ENCODE measurements at places on chromosomes 1 and 21.

DNA sequence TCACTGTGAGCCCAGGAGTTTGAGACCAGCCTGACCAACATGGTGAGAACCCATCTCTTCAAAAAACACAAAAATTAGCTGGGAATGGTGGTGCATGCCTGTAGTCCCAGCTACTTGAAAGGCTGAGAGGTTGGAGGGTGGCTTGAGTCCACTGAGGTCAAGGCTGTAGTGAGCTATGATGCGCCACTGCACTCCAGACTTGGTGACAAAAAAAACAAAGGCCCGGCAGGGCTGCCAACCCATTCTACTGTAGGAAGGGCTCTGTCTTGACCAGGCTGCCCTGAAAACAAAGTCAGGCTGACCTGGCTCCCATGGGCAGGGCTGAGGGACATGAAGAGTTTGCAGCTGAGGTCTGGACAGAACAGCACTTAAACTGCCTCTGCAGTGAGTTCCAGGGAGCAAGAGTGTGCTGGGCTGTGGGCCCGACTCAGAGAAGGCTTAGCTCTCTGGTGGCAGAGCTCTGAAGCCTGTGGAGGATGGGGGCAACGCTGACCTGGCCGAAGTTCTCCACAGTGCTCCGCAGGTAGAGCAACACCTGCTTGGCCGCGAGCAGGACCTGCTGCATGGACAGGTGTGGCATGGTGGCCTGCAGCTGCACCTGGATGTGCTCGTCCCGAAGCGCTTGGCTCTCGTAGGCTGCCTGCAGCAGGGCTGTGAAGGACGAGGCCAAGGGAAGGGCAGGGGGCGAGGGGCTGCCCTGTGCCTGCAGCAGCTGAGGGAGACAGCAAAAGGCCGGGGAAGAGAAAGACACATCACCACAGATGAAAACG lies 42.4 kb downstream of the URB1 start:
- no peak for DNase-seq

DNA sequence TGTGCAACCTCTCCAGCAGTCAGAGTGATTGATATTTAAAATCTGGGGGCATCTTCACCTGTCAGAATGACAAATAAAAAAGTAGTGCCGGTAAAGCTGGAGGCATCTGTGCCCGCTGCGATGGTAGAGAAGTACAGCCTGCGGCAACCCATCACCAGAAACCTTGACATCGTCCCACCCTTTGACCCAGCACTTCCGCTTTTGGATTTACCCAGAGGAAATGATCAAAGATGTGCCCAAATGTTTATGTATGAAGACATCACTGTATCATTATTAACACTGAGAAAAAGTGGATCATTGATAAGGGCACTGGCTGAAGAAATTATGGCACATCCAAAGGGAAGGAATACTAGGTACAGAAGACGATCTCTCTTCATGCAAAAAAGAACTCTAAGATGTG lies 96.0 kb downstream of the PGBD5 start:
- DNase-seq, result no peak

- DNase-seq, result no peak
Observed at GRCh38 chr21:43694437-43695079, 24.4 kb upstream of the PDXK start.

DNA sequence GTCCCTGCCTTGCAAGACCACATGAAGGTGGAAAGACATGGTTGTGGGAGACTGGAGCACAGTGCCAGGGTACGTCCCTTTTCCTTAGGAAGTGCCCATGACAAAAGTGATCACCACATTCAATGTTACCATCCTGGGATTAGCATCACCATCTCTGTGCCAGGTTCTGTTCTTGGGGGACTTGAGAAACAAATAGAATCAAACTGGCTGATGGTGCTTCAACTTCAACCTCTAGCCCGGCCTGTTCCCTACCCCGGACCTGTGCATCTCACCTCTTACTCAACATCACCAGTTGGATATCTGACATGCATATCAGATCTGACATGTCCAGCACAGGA lies 153.3 kb downstream of the GRIK3 start:
- no peak for DNase-seq

GRCh38 chr1:188444526-188444925 lies 1615.8 kb downstream of the PLA2G4A start:
- DNase-seq, result no peak

DNA sequence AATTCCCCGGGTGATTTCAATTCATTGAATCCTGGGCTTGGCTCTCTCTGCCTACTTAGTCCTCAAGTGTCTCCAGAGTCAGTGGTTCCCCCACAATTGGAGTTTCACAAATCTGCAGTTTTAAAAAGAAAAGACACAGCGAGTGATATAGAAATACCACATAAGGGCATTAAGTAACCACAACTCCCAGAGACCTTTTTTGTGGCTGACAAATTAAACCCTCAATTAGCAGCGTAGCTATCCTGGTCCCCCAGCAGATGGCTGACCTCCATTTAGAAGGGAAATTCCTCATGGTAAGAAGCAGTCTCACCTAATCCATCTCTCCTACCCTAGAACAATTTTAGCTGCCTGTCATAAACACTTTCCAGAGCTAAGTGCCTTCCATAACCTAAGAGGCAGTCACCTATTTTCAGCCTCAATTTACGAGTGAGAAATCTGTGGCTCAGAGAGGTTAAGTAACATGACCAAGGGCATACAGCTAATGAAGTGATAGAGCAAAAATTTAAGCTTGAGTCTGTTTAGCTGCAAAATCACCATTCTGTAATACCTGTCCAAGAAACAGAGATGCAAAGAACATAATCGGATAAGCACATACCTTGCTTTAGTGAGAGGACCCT lies 56.0 kb upstream of the NBPF3 start:
- no peak for DNase-seq

DNA sequence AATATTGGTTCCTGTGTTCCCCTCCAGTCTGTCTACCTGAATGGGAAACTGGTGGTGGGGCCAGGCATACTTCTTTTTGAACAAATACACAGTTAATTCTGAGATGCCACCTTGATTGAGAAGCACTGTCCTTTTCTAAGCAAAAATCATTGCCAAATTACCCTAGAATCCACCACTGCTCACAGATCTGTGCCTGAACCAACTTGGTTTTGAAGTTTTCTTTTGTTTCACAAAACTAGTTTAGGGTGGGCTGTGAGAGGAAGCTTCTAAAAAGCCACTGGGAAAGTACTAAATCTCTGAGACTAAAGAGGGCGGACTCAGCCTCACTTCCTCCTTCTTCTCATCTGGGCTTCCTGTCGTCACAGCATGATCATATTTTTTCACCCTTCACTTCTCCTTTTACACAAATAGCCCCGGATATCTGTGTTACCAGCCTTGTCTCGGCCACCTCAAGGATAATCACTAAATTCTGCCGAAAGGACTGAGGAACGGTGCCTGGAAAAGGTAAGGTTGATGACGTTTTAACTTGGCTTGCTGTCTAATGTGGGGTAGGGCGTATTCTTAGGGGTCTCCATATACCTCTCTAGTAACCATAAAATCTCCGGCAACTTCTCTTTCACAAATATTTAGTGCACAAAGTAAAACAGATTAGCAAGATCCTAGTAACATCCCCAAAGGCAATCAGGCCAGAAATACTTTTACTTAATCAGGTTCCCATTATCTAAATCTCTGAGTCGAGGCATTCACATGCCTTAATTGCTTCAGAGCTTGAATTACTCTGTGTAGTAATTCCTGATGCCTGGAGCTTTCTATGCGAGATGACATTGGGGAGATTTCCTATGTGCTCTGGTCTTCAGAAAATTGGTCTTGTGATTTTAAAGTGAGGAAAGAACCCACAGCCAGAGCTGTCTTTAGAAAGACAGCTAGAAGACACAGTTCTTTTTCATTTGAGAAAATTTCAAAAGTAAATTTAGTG lies at the start of gene CD53:
TSS of gene CD53 (plus strand) at position 404 of the 976 bp plus-strand sequence. CDS start 18,261 bp downstream, outside the sequence.
- no peak for DNase-seq

DNA sequence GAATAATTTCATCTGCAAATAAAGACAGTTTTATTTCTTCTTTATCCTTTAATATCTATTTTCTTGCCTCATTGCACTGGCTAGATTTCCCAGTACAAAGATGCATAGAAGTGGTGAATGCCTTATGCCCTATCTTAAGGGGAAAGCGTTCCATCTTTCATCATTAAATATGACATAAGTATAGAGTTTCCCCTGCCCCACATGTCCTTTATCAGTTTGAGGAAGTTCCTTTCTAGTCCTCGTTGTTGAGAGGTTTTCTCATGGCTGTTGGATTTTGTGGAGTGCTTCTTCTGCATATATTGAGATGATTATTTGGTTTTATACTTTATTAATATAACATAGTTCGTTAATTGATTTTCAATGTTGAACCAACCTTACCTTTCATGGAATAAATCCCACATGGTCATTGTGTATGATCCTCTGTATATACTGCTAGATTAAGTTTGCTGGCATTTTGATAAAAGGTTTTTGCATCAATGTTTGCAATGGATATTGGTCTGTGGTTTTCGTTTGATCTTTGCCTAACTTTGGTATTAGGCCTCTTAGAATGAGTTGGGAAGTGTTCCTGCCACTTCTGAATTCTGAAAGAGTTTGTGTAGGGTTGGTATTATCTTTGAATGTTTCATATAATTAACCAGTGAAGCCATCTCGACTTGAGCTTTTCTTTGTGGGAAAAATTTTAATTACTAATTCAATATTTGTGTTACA lies 15.6 kb downstream of the PRKACB start:
- no peak for DNase-seq

DNA sequence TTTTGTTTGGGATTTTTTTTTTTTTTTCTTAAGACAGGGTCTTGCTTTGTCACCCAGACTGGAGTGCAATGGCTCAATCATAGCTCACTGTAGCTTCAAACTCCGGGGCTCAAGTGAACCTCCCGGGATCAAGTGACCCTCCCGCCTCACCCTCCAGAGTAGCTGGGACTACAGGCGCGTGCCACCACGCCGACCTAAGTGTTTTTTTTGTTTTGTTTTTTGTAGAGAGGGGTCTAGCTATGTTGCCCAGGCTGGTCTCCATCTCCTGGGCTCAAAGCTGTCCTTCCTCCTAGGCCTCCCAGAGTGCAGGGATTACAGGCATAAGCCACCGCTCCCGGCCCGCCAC lies 776 bp downstream of the HLCS start:
- DNase-seq, result no peak

GRCh38 chr1:204132718-204133117 lies 19.1 kb downstream of the ETNK2 start:
- no peak for DNase-seq

DNA sequence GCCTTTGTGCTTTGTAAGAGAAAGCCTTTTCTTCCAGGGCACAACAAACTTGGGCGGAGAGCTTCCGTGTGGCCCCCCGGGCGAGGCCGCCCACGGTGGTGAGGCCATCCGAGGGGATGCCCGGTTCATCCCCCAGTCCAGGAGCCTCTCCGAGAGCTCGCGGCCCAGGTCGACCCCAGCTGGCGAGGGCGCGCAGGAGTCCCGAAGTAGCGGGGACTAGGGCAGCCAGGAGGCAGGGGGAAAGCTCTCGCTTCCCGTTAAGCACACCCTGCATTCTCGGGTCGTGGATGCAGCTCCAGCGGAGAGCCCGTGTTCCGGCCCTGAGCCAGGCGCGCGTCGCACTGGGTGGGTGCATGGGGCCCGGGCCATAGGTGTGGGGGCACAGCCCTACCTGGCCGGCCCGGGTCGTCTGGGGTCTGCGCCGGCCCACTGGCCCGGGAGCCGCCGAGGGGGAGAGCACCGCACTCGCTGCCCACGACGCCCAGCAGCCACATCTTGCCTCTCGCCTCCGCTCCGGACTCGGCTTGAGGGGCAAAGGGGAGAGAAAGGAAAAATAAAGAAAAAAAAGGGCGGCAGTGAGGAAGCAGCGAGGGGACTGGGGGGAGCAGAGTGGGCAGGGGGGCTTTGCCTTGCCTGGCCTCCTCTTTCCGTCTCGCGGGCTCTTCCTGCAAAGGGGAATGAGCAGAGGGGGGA lies 1.8 kb downstream of the RNF220 start:
- no peak for DNase-seq

DNA sequence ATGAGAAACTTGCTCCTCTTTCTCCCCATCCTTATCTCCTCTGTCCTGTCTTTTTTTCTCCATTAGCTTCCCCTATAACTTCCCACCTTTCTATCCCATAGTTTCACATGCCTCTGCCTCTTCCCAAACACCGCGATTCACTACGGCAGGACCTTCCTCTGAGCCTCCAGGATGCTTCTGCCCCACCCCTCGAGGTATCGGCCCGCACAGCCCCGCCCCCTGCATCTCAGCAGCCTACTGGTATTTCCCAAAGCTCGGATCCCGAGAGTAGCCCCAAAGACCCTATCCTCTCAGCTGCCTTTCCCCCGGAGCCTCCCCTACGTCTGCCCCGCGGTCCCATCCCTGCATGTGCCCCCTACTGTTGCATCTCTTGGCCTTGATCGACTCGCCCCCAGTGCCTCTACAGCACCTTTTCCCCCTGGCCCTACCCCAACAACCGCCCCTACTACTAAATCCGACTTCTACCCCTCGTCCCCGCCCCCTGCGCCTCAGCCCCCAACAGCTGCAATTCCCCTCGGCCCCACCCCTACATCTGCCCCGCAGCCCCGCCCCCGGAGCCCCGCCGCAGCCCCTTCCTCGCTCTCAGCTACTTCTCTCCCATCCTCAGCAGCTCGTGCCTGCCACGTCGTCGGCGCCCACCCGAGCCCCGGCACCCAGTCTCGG lies 512 bp downstream of the PIAS3 start:
- no peak for DNase-seq

DNA sequence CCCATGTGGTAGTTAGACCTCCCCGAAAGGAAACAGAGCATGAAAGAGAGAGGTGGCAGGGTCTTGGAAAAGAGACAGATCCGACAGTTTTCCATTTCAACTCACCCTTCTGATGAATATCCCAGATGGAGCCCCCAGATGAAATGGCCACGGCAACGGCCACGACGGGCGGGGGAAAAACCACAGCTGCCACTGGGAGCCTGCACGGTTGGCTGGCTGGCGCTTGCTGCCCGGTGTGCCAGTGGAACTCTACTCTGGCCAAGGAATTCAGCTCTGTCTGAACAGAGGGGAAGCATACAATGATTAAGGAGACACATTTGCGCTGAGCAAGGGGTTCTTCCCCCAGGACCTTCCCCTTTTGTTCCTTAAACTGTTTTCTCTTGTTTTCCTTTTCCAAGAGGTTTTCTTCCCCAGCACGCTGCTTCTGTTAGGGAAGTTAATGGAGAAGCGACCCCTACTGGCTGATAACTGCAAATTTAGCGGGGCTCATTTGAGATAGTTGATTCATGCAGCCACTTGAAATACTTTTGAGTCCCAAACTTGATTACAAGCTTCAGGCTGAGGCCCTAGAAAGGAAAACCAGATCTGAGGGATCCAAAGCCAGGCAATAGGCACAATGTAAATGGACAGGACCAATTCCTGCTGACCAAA lies 1122.5 kb downstream of the NCAM2 start:
- no peak for DNase-seq

DNA sequence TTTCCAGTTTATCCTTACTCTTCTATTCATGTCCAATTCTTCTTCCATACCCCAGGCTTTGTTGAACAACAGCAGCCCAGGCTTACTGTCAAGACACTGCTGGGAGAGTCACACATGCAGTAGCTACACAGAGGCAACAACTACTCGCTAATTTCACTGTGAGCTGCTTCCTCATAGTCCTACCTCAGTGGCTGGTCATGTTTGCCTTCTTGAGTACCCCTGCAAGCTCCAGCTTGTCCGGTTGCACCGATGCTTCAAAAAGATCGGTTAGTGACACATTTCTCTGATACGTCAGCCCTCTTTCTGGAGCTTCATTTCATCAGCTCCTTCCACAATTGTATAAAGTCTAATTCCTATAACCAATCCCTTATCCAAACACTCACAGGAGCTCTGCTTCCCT lies 246.7 kb upstream of the NFIA start:
- DNase-seq, result no peak

Data from HTR-8/SVneo (cell line).